Mesothelial cell of epicardium (in vitro differentiated cells): ENCODE measurements at places on chromosomes 7 and 10.

DNA sequence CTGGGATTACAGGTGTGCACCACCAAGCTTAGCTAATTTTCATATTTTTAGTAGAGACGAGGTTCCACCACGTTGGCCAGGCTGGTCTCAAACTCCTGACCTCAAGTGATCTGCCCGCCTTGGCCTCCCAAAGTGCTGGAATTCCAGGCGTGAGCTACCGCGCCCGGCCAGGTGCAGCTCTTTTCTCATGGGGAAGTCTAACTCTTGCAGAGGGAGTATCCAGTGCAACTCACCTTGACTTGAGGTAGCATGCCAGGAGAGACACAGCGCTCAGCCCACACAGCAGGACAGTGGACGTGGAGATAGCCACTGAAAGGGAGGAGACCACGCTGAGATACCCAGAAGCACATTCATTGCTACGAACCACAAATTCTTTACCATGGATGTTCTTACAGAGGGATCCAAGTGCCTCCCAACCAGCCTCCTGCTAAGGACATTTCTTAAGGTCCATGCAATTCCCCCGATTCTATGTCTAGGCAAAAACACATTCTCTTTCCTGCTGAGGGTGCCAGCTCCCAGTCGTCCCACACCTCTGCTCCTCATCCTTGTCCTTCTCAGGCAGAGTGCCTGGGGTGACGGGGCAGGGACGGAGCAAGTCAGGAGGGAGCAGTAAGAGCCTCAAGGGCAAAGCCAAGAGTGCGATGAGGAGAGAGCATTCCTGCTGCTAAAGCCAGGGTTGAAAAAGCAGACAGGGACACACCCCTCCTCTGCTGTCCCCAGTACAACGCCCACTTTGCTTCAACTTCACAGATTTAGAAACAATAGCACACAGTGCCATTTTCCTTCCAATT lies 21.0 kb downstream of the IL15RA start:
- H3K27me3 ChIP-seq: no peaks in the 10 kb centered on the region
- no peak overlapping the region for H3K27ac ChIP-seq
- no peaks in the 10 kb centered on the region for H3K36me3 ChIP-seq
- DNase-seq: no peak
- H3K4me3 ChIP-seq: no peak overlapping the region
- peaks cover 9% of the 10 kb centered on the region for H3K4me1 ChIP-seq

DNA sequence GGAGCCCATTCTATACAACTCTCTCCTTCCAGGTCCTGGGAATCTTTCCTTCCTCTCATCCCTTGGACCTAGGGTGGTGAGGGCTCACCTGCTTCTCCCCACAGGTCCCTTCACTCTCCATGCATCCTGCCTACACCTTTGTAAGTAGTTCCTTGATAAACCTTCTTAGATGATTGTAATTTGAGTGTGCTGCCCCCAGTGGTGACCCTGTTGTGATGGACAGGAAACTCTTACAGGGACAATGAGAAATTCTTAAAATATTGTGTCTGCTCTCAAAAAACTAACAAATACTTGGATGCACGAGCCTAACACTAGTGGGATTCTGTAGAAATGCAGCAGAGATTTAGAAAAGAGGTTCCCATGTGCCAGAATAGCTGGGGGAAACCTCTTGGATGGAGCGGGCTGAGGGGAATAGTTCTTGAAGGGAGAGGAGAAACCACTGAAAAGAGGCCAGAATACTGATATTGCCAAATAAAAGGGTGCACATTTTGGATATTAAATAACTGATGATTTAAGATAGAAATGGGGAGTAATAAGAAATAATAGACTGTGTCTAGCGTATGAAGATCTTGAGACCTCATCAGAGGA lies 6.7 kb upstream of the PAXIP1 start:
- peaks cover 3% of the 10 kb centered on the region for H3K27me3 ChIP-seq
- peaks cover 4% of the 10 kb centered on the region for H3K36me3 ChIP-seq
- DNase-seq: no peak
- no peak overlapping the region for H3K4me3 ChIP-seq

GRCh38 chr7:112898432-112899290 lies 108.5 kb upstream of the TMEM168 start:
- no peak overlapping the region for H3K4me3 ChIP-seq
- no peak for DNase-seq
- no peaks in the 10 kb centered on the region for H3K27me3 ChIP-seq

- no peak for DNase-seq
- H3K4me3 ChIP-seq: no peak overlapping the region
- H3K27me3 ChIP-seq: no peaks in the 10 kb centered on the region
- peak overlapping the region; percentile 66 for H3K27ac ChIP-seq
- peaks cover 51% of the 10 kb centered on the region for H3K4me1 ChIP-seq
- H3K36me3 ChIP-seq: peaks cover 12% of the 10 kb centered on the region
These were observed 18.4 kb downstream of the TSPAN14 start for GRCh38 chr10:80472234-80473095.

DNA sequence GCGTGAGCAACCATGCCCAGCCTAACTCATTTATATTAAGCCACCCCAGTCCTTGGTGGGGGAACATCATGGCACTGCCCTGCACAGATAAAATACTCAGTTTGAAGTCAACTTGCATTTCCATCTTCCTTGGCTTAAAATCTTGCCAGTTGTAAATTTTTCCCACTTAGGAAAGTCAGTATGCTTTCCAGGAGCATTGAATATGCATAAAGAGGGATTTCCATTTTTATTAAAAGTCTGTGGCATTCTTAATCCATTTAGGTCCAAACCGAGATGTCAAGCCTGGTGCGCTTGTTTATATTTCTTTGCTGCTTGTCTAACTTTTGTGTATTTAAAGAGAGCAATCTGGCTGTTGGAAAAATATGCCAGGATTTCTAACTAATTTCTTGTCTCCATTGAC lies 26.1 kb downstream of the MAP3K8 start:
- no peak overlapping the region for H3K4me3 ChIP-seq
- H3K27ac ChIP-seq: peak overlapping the region; percentile 2
- peaks cover 17% of the 10 kb centered on the region for H3K36me3 ChIP-seq
- H3K27me3 ChIP-seq: no peaks in the 10 kb centered on the region

GRCh38 chr10:14378387-14378960 lies 47.8 kb upstream of the FRMD4A start:
- no peak overlapping the region for H3K4me3 ChIP-seq
- H3K36me3 ChIP-seq: no peaks in the 10 kb centered on the region
- no peak for DNase-seq
- no peak overlapping the region for H3K27ac ChIP-seq

GRCh38 chr10:3151889-3152565 lies 20.6 kb downstream of the PITRM1 start:
- no peaks in the 10 kb centered on the region for H3K27me3 ChIP-seq
- no peak overlapping the region for H3K4me3 ChIP-seq
- H3K4me1 ChIP-seq: no peaks in the 10 kb centered on the region
- no peak for DNase-seq

- no peaks in the 10 kb centered on the region for H3K27me3 ChIP-seq
- H3K36me3 ChIP-seq: no peaks in the 10 kb centered on the region
These were observed 85.0 kb upstream of the FAM180A start for GRCh38 chr7:135833642-135834041.

DNA sequence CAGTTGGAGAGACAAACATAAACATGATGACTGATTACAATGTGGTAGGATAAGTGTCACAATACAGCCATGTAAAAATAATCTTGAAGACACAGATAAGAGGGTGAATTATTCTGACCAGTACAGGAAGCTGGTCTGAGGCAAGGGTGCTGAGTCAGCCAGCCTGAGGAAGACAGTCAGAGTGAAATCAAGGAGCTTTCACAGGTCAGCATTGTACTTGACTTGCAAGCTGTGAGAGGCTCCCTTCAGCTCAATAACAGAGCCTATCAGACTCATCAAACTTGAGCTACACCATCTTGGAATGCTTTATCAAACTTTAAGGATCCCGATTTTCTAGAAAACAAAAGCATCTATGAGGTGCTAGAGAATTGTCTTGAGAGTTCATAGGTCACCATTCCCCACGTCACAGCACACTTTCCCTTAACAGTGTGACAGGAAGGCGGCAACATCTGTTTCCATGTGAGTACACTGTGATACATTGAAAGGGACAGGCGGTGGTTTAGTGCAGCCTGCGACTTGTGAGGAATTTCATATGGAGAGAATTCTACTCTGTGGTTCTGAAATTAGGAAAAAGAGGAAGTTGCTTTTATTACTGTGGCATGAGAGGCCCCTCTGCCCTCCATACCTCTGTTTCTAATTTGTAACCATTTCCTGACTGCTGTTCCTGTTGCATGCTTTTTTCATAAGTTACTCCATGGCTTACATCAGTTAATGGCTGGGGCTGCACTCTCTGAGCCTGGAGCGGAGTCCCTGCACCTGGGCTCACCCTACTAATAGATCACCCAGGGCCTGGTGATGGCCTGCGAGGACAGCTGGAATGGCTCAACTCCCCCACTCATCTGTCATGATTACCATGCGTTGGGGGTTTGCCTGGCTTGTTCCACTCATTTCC lies 417.1 kb downstream of the SUGCT start:
- no peak overlapping the region for H3K4me3 ChIP-seq
- no peak overlapping the region for H3K27ac ChIP-seq
- DNase-seq: no peak
- no peaks in the 10 kb centered on the region for H3K27me3 ChIP-seq
- peaks cover 2% of the 10 kb centered on the region for H3K36me3 ChIP-seq

DNA sequence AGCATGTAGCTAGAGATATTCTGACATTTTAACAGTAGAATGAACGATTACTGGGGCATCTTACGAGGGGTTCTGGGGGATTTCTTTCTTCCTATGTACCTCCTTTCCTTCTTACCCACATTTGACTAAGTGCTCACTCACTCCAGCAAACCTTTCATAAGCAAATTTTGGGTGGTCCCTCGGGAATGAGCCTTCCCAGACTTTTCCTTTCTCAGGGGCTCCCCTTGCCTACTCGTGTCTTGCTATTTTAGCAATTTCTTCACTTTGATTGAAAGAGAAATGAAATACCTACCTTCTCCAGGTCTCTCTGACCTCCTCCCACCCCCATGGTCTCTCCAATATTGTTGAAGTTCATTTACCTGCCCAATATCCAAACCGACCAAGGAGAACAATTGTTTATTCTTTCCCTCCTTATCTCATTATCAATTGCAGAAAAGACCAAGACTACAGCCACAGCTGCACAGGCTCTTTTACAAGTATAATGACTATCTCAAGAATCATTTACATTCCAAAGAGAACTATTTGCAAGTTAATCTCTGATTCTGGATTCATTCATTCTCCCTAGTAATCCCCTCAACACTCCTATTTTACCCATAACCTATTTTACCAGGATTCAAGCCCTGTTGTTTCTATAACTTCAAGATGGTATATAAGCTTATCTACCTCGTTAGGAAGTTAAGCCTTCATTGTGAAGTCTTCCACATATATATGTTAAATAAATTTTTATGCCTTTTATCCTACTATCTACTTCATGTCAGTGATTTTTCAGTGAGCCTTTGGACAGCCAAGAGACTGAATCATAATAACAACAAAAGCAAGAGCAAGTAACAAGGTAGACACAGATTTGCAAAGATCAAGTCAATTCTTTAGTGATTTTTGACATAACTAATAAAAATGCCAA lies 480.6 kb downstream of the IPMK start:
- no peak overlapping the region for H3K27ac ChIP-seq
- peaks cover 16% of the 10 kb centered on the region for H3K4me1 ChIP-seq
- H3K36me3 ChIP-seq: no peaks in the 10 kb centered on the region
- DNase-seq: no peak

DNA sequence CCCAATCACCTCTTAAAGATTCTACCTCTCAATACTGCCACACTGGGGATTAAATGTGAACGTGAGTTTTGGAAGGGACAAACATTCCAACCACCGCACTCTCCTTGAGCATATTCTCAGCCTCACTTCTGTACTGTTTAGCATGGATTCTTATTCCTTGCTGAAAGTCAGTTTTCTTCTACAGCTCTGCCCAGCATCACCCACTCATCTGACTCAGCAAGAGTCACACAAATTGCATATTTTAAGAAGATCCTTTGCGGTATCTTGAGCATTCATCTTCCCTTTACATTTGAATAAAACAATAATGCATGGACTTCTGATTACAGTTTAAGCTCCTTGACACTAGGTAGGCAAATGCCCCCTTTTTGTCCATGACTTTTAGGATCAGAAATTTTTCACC lies 251.6 kb upstream of the MKLN1 start:
- no peak overlapping the region for H3K4me3 ChIP-seq
- no peaks in the 10 kb centered on the region for H3K27me3 ChIP-seq

- H3K27ac ChIP-seq: no peak overlapping the region
- no peaks in the 10 kb centered on the region for H3K36me3 ChIP-seq
- H3K4me1 ChIP-seq: no peaks in the 10 kb centered on the region
- no peak overlapping the region for H3K4me3 ChIP-seq
- DNase-seq: no peak
These were observed 362.7 kb upstream of the VSTM2A start for GRCh38 chr7:54179321-54180029.

- H3K4me1 ChIP-seq: peaks cover 16% of the 10 kb centered on the region
- no peak for DNase-seq
- no peaks in the 10 kb centered on the region for H3K27me3 ChIP-seq
- no peaks in the 10 kb centered on the region for H3K36me3 ChIP-seq
- H3K27ac ChIP-seq: no peak overlapping the region
These were observed 17.8 kb upstream of the C1GALT1 start for GRCh38 chr7:7164591-7164990.

GRCh38 chr7:135240441-135240840 lies 6.8 kb downstream of the STRA8 start:
- no peak overlapping the region for H3K4me3 ChIP-seq
- H3K27ac ChIP-seq: no peak overlapping the region
- DNase-seq: no peak
- no peaks in the 10 kb centered on the region for H3K36me3 ChIP-seq

DNA sequence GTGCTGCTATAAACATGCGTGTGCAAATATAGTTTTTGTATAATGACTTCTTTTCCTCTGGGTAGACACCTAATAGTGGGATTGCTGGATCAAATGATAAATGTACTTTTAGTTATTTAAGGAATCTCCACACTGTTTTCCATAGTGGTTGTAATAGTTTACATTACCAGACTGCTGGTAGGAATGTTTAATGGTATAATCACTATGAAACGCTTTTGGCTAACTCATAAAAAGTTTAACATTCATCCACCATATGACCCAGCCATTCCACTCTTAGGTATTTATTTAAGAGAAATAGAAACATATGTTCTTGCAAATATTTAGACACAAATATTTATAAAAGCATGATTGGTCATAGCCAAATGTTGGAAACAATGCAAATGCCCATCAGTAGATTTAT lies 32.1 kb upstream of the TFEC start:
- no peaks in the 10 kb centered on the region for H3K27me3 ChIP-seq
- no peak overlapping the region for H3K27ac ChIP-seq
- no peak overlapping the region for H3K4me3 ChIP-seq

GRCh38 chr10:52466464-52466863 lies 152.4 kb downstream of the DKK1 start:
- no peak overlapping the region for H3K4me3 ChIP-seq
- no peaks in the 10 kb centered on the region for H3K36me3 ChIP-seq
- H3K27ac ChIP-seq: no peak overlapping the region
- peaks cover 1% of the 10 kb centered on the region for H3K27me3 ChIP-seq
- DNase-seq: no peak

GRCh38 chr10:103739039-103739764 lies 116.2 kb downstream of the SH3PXD2A start:
- peaks cover 44% of the 10 kb centered on the region for H3K4me1 ChIP-seq
- H3K4me3 ChIP-seq: peak overlapping the region; percentile 33

GRCh38 chr7:151757274-151757673 lies 119.6 kb downstream of the PRKAG2 start:
- no peak for DNase-seq
- H3K27me3 ChIP-seq: no peaks in the 10 kb centered on the region
- H3K36me3 ChIP-seq: no peaks in the 10 kb centered on the region
- H3K27ac ChIP-seq: no peak overlapping the region
- peaks cover 53% of the 10 kb centered on the region for H3K4me1 ChIP-seq
